ENCODE measurements at places on chromosomes 11 and 22.

- DNase-seq, result no peak
Measured at GRCh38 chr22:27226666-27227065, 569.3 kb downstream of the MIAT start.

DNA sequence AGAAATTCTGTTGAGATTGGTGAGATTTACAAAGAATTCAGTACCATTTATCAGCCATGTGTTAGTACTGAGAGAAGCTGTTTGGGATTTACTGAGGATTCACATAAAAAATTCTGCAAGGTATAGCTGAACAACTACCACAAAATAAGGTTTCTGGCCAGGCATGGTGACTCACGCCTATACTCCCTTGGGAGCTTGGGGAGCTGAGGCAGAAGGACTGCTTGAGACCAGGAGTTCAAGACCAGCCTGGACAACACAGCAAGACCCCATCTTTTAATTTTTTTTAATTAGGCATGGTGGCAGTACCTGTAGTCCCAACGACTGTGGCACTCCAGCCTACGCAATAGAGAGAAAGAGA lies 86.7 kb downstream of the SIK3 start:
- no peak for DNase-seq

DNA sequence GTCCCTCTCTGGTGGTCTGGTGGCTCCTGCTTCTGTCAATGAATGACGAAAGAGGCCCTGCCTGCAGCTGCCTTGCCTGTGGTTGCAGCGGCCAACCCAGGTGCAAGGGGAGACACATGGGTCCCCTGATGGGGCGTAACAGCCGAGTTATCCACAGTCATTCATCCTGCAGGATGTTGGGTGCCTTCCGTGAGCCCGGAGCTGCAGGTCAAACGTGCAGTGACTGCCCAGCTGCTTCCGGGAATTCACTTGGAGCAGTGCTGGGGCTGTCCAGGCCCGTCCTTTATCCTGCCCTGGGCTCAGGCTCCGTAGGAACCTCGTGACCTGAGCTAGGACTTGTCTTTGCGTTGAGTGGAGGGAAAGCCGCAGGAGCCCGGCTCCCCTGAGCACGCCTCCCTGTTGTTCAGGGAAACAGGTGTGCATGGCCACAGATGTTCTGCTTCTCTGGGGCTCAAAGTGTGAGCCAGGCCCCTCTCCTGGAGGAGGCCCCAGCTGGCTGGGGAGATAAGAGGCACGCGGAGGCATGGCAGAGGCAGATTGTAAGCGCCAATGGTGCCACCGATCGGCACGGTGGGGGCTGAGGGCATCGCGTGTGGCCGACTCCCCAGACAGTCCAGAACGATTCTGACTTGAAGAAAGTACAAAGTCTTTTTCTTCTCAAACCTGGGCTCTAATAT lies 635.4 kb downstream of the BRD1 start:
- no peak for DNase-seq

DNA sequence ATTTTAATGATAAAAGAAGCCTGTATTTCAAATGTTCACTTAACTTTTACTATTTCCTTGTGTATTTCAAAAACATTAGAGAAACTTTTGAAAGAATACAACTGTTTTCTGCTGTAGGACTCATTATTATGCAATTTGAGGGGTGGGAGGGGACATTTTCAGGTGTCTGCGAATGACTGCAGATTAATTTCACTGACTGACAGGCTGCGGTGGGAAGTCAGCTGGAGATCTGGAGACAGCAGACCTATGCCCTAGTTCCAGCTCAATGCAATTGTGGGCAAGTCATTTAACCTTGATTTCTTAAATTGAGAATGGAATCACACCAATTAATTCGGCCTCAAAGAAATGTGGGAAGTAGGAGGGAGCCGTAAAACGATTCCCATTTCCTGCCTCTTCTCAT lies 128.7 kb downstream of the ARL14EP start:
- DNase-seq, result no peak

- DNase-seq, result no peak
Measured at GRCh38 chr11:19817265-19817851, 104.7 kb downstream of the NAV2 start.

DNA sequence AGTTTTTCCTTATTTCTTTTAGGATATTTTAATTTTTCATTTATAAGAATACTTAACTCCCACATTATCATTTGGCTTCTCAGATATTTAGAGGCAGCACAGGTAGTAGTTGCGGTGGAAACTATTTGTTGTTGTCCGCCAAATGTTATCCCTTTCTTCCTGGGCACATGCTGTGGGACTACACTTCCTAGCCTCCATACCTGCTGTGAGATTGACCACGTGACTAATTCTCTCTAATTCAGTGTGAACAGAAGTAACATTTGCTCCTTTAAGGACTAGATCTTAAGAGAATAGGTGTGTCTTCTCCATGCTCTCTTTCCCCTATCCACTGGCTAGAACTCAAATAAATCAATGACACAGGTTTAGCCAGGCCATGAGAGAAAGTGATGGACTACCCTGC lies 136.5 kb downstream of the ATG16L2 start:
- DNase-seq, result no peak

- DNase-seq, result peak; percentile 48
Measured at GRCh38 chr22:36352803-36353507, 34.8 kb downstream of the MYH9 start.

- DNase-seq, result no peak
Measured at GRCh38 chr11:64848826-64849597, 4.6 kb upstream of the CDC42BPG start.

DNA sequence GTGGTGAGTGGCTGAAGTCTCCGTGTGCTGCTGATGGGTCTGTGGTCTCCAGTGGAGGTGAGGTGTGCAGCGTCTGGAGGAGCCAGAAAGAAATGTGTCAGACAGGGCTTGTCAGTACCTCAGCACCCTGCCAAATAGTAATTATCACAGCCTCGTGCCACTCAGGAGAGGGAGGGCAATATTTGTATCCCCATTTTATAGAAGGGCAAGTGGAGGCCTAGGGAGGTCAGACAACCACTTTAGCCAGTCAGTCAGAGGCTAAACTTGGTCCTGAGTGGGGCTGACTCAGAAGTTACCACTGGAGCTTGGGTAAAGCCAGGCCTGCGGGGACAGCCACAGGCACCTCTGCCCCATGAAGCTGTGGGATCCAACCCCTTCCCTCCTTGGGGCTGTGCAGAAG lies 11.5 kb upstream of the ELF5 start:
- no peak for DNase-seq

GRCh38 chr11:77710358-77710757 lies 72.8 kb upstream of the CLNS1A start:
- no peak for DNase-seq

- no peak for DNase-seq
Measured at GRCh38 chr22:24419475-24419850, 7.9 kb upstream of the ADORA2A start.

GRCh38 chr22:42233879-42234278 lies 36.6 kb downstream of the TCF20 start:
- DNase-seq, result no peak

- no peak for DNase-seq
Measured at GRCh38 chr11:60942970-60943565, 8.9 kb downstream of the SLC15A3 start.

- DNase-seq, result no peak
Measured at GRCh38 chr22:38481162-38481870, 13.4 kb downstream of the KDELR3 start.

DNA sequence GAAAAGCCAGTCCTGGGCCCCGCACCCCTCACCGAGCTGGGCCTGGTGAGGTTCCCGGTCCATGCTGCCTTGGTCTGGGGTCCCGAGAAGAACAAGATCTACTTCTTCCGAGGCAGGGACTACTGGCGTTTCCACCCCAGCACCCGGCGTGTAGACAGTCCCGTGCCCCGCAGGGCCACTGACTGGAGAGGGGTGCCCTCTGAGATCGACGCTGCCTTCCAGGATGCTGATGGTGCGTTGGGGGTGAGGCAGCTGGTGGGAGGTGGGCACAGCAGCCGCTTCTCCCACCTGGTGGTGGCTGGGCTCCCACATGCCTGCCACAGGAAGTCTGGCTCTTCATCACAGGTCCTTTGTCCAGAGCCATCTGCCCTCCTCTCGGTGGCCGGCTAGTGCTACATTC lies 4.5 kb upstream of the SMARCB1 start:
- DNase-seq, result no peak

All from activated CD4-positive, alpha-beta T cell treated with anti-CD3 and anti-CD28 coated beads for 4 hours (primary cell).